Muscle of back (tissue), 13 donors: ENCODE measurements at places on chromosomes 6 and 20. TPM values are rescaled to one million over a fixed set of nuclear protein-coding genes. Genes with fewer than 3 reads are reported as not detected.

Gene GMPR
- polyA plus RNA-seq, result 46.7 TPM

Gene SUMO4
- polyA plus RNA-seq, result 0.59 TPM

Gene OR2B6
- polyA plus RNA-seq, result not detected

Gene ETV7
- polyA plus RNA-seq, result not detected

Gene DEFB132
- not detected for polyA plus RNA-seq

Gene PRL
- polyA plus RNA-seq, result 3.3 TPM

GRCh38 chr6:35016502-35017321 lies 124.4 kb downstream of the TCP11 start:
- peak; percentile 82 for DNase-seq

- DNase-seq, result no peak
Observed at GRCh38 chr20:34636648-34637047, 40.2 kb downstream of the PIGU start.

GRCh38 chr6:133286765-133287164 lies 45.6 kb downstream of the EYA4 start:
- peak; percentile 16 for DNase-seq

DNA sequence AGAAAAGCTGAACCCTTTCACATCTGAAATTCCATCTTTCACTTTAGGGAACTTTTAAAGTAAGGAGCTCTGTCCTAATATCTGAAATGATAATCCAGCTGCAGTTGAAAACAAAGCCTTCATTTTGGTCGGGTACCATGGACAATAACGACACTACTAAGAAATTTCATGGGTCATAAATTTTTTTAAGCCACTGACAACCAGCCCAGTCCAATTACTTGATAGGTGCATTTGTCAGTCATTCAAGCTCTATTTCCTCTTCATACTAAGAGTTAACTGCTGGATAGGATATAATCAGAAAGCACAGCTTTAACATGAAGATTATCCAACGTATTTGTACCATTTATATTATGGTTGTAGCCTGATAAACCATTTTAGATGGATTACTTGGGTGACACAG lies 52.5 kb downstream of the MMUT start:
- no peak for DNase-seq

- DNase-seq, result no peak
Observed at GRCh38 chr6:142929751-142930358, 15.1 kb downstream of the HIVEP2 start.

DNA sequence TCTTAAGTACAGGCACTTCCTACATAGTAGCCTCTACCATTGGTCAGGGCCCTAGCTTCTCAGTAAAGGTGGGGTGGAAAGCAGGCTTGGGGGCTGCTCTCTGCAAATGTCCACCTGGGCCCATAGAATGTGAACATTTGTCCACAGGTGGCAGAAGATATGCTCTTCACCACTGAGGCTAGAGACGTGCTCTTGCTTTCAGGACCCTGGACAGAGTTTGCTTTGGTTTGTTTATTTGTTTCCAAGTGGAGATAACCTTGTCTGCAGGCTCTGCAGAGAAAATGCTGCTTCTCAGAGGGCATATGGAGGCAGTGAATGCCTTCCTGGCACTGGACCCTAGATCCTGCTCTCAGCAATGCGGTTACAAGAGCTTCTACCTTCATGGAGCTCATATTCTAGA lies 129.0 kb downstream of the F13A1 start:
- DNase-seq, result peak; percentile 37

DNA sequence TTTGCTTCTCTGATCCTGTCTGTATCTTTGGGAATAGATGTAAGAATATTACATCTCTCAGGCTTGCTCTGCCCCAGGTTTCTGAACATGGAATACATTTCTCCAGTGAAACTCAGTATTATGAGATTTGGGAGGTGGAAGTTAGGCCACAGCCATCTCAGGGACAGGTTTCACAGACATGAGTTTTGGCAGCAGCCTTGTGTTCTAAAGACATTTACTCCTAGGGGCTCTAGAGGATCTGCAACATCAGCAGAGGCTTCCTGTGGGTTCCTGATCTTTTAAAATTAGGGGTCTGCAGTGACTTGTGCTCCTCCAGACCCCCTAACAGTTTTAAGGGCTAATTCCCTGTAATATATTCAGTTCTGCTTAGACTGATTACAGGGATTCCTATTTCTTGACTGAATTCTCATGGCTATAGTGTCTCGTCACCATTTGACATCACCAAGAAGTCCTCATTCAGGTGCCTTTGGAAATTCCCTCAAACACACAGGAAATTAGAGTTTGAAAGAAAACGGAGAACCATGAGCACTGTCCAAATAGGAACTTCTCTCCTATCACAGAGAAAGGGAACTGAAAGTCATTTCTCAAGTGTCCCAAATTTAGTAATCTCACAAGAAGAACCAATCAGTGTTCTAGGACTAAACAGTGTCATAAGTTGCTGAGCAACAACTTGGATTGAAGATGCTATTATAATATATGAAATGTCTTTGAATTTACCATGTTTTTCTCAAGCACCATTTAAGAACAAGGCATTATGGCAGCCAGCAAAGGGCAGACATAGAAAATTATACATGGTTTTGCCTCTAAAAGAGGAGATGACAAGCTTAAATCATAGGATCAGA lies 2.5 kb upstream of the HLA-DRA start:
- no peak for DNase-seq

DNA sequence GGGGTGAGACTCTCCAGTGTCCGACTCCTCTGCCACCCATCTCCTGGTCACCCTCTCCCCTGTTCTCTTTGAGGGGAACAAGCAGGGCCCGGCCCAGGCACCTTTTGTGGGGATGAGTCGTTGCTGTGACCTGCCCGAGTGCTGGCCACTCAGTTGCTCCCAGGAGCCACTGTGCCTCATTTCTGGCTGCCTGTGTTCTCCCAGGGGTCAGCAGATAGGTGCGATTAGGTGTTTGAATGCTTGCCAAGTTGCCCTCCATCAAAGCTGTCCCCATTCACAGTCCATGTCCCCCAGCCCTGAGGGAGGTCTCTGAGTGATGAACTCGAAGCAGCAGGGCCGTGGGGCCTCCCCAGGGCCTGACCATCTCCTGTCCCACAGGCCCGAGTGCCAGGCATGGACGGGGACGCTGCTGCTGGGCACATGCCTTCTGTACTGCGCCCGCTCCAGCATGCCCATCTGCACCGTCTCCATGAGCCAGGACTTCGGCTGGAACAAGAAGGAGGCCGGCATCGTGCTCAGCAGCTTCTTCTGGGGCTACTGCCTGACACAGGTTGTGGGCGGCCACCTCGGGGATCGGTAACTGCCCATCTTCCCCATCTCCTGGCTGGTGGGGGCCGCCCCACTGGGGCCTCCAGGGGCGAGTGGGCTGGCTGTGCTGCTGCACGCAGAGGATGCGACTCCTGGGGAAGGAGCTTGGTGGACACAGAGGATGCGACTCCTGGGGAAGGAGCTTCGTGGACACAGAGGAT lies 4.1 kb downstream of the SLC17A9 start:
- DNase-seq, result no peak
